ENCODE measurements at places on chromosomes 16 and 17. TPM values are rescaled to one million over a fixed set of nuclear protein-coding genes. Genes with fewer than 3 reads are reported as not detected.

- DNase-seq: no peak
- peaks cover 13% of the 10 kb centered on the region for H3K36me3 ChIP-seq
- no peak overlapping the region for H3K27ac ChIP-seq
- no peaks in the 10 kb centered on the region for H3K4me1 ChIP-seq
Observed at GRCh38 chr17:30188211-30188939, 47.1 kb downstream of the SLC6A4 start.

GRCh38 chr16:75202069-75202590 lies 4.8 kb downstream of the CTRB2 start:
- no peak for DNase-seq
- H3K27ac ChIP-seq: no peak overlapping the region
- no peaks in the 10 kb centered on the region for H3K4me1 ChIP-seq
- H3K27me3 ChIP-seq: peaks cover 4% of the 10 kb centered on the region

Gene MRM1
- 1.7 TPM for total RNA-seq

Gene EVI2A
- not detected for total RNA-seq
